ENCODE measurements at places on chromosomes 7 and 10.

DNA sequence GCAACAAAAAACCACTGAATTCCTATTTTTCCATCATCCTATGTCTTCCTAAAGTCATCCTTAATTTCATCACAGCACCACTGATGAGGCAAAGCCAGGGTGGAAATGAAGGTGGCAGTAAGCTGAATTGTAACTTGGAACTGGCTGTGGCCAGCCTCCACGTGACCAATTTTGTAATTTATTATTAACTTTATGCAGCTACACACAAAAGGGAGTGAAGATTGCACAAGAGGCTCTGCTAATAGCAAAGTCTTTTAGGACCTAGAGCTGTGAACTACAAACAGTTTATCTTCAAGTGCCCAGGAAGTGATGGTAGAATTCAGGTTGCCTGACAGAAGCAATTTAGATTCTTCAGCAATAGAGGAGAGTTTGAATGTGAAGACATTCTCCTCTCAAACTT lies 176.4 kb downstream of the CCDC71L start:
- DNase-seq = peak; percentile 65

DNA sequence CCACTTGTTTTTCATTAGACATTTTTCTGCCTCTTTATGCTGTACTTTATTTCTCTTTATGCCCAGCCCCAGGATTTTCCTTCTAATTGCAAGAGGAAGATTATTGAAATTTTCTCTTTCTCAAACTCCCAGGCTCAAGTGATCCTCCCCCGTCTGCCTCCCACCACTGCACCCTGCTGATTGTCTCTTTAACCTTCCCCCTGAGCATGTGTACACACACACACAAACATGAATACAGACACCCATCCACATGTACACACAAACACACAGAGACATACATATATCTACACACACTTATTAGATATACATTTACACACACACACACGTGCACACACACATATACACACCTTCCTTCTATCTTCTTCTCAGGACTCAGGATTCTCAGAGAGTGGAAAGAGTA lies 37.3 kb upstream of the MAP3K8 start:
- no peak for DNase-seq

DNA sequence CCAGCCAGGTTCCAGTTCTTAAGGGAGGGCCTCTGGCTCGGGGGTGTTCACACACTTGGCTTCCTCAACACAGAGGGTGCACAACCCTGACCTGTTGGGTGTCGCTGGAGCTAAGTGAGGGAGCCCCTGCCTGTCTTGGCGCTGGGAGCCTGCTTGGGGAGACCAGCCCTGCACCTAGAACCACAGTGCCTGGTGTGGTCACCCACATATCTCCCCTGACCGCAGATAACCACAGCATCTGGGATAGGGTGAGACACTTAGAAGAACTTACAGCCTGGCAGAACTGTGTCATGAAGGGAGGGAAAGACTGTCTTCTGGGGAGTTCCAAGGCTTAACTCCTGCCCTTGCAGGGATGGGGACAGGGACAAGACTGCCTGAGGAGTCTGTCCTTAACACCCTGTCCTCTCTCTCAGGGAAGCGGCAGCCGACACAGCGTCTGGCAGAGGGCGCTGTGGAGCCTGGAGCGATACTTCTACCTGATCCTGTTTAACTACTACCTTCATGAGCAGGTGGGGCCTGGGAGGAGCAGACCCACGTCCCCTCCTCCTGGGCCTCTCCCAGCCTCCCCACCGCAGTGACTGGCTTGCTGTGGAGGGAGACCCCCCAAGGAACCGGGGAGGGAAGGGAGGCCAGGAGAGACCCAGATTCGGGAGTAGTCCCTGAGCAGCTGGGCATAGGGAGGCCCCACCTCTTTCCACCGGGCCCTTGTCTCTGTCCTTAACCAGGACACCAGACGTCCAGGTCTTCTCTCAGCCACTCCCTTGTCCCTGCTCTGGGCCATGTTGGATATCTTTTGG lies 59.0 kb downstream of the PALD1 start:
- no peak for DNase-seq

- no peak for DNase-seq
Observed at GRCh38 chr7:157566631-157567006, 229.8 kb downstream of the DNAJB6 start.

GRCh38 chr7:2763597-2763996 lies 75.6 kb downstream of the AMZ1 start:
- DNase-seq = no peak

GRCh38 chr10:77556990-77557601 lies 80.5 kb downstream of the KCNMA1 start:
- no peak for DNase-seq

DNA sequence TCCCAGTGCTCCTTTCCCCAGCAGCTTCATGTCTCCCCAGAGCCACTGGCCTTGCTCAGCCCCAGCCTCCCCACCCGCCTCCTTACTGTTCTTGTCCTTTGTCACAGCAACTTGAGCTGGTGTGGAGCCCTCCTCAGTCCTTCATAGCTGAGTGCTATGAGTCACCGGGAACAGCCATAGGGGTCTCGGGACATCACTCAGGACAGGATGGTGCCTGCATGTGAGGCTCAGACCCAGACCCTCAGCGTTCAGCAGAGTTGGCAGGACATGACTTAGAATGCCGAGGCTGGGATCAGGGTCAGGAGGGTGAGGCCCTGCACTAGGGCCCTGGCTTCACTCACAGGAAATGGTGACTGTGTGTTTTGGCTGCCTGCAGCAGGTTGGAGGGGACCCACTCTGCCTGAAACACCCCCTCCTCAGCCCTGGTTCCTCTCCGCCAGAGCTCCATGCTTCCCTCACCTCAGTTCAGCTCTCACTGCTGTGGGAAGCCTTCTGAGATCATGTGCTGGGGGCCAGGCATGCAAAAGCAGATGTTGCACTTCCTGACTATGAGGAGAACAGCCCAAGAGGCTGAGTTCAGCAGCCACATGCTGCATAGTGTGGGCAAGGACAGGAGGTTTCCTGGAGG lies 40.7 kb upstream of the GJD4 start:
- no peak for DNase-seq

- DNase-seq = no peak
Observed at GRCh38 chr7:107075863-107076574, 31.5 kb downstream of the PRKAR2B start.

- no peak for DNase-seq
Observed at GRCh38 chr10:33869028-33869427, 534.6 kb upstream of the NRP1 start.

DNA sequence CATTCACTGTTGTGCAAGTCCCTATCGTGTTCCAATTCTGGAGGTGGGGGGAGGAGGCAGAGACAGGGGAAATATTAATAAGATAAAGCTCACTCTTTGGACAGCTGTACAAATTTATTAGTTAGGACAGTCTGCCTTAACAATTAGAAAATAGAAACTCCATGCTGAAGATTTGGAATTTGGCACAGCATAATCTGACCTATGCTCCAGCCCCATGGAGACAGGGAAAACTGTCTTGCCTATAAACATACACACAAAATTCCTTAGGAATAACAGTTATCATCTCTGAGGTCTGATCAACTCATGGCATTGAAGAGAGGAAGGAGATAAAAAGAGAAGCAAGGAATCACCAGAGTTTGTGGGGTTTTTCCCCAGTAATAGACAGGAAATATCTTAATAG lies 335.4 kb upstream of the MEOX2 start:
- no peak for DNase-seq

DNA sequence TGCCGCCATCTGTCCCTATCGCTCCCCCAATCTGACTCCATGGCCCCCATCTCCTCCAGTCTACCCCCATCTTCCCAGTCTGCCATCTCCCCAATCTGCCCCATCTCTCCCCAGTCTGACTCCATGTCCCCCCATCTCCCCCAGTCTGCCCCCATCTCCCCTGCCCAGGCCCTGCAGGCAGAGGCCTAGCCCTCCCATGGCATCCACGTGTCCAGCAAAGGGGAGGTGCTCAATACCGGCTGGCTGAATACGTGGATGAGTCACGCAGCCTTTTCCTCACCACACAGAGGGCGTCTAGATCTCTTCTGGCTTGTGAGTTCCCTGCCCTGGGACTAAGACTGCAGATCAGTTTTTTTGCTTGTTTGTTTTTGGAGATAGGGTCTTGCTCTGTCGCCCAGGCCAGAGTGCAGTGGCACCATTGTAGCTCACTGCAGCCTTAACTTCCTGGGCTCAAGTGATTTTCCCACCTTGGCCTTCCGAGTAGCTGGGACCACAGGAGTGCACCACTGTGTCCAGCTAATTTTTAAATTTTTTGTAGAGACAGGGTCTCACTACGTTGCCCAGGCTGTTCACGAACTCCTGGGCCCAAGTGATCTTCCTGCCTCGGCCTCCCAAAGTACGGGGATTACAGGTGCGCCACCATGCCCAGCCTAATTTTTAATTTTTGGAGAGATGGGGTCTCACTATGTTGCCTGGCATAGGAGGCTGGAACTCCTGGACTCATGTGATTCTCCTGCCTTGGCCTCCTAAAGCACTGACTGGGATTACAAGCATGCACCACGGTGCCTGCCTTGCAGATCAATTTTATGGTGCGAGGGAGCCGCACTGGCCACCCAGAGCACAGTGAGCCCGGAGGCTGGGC lies 15.3 kb upstream of the GPR146 start:
- DNase-seq = peak; percentile 88

DNA sequence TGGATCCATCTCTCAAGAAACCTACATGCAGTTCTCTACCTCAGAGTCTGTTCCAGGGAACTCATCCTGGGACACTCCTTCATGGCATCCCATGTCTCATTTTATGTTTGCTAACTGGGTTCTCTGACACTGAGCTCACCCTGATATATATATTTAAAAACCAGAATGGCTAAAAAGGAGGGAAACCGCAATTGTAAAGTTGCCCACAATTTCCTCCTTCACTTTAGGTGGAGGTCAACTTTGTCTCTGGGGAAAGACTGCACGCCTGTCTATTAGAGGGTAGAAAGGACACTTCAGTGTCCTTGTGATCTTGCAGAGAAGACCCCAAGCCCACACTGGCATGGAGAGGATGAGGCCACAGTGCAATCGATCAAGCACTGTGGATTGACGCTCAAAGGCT lies 131.7 kb downstream of the TEX36 start:
- no peak for DNase-seq

DNA sequence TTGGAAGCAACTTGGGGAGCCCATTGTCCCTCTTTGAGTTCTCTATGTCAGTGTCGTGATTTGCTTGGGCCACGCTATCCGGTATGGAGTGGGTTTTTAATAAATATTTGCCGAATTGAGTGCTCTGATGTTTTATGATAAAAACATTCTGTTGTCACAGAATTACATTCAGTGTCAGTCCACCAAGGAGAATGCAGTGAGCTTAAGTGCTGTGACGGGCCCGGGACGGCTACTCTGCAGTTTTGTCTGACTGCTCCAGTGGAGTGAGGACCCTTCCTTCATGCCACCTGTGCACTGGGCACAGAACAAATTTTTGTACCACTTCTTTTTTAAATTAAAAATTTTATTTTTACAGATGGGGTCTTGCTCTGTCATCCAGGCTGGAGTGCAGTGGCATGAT lies 76.0 kb downstream of the CARD11 start:
- DNase-seq = peak; percentile 25

- DNase-seq = no peak
Observed at GRCh38 chr10:32445036-32445435, 904 bp upstream of the CCDC7 start.

DNA sequence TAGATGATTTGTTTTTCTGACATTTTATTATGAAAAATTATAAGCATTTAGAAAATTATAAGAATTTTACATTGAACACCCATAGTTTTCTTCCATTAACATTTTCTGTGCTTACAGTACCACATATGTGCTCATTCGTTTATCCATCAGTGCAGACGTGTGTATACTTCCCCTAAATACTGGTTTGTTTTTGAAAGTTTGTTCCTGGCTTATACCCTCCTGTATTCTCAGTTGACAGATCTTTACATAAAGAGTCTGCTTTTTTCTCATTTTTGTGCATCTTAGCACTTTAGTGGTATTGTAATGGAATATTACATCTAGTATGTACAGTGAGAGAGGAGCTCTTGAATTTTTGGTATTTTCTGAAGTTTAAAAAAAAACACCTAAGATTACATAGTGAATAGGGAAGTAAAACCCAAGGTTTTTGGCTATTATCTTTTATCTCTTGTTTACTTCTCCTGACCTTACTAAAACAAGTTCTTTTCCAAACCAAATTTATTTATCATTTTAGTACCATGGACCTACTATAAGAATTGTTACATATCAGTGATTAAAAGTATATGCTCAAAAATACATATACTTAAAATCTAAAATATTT lies 8.1 kb downstream of the DLD start:
- no peak for DNase-seq

- DNase-seq = no peak
Observed at GRCh38 chr10:103451091-103451813, 918 bp downstream of the CALHM2 start.

GRCh38 chr10:5303504-5303903 lies 61.3 kb upstream of the UCN3 start:
- no peak for DNase-seq

DNA sequence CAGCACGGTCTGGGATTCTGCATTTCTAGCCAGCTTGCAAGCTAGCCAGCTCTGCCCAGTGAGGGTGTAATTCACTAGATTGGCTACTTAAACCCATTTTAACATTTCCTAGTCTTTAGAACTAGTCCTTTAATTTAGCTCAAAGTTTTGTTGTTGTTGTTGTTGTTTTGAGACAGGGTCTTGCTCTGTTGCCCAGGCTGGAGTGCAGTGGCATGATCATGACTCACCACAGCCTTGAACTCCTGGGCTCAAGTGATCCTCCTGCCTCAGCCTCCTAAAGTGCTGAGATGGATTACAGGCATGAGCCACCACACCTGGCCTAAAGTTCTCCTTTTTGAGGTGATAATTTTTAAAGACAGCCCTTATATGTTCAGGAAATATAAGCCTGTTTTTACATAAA lies 94.1 kb downstream of the BMPR1A start:
- no peak for DNase-seq

DNA sequence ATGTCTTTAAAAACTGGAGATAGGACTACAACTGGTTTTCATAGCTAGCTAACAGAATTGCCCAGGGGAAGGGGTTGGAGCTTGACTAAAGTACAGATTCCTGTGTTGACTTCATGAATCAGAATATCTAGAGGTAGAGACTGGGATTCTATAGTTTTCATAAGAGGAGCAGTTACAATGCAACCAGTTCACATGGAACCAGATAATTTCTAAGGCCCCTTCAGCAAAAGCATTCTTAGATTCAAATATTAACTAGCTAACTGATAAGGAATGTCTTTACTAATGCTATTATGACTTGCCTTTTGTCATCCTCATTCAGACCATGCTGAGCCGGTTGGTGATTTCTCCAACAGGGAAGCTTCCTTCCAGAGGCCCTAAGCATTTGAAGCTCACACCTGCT lies 5.7 kb downstream of the WEE2 start:
- DNase-seq = no peak

- DNase-seq = no peak
Observed at GRCh38 chr7:49783446-49783845, 10.0 kb downstream of the VWC2 start.

DNA sequence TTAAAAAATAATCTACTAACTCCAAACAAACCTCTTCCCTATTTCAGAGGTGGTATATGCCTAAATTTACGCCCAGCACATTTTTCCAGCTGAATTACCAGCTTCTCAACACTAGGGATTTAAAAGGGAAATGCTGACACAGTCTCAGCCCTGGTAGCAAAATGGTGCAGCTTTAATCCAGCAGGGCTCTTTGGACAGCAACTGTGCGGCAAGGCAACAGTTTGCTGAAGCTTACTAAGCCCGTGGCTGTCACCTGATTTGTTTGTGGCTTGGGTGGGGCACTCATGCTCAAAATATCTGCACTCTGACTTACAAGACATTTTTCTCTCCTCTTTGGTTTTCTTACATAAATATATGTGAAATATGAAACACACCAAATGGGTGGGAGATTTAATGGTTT lies 206.7 kb downstream of the POU6F2 start:
- DNase-seq = no peak

- no peak for DNase-seq
Observed at GRCh38 chr7:29237489-29237888, 42.9 kb downstream of the CHN2 start.

GRCh38 chr10:132696728-132697577 lies 89.0 kb downstream of the NKX6-2 start:
- peak; percentile 67 for DNase-seq
